ENCODE measurements at places on chromosomes 7 and 10. TPM values are rescaled to one million over a fixed set of nuclear protein-coding genes. Genes with fewer than 3 reads are reported as not detected.

GRCh38 chr7:28979776-28980175 is 21.6 kb upstream of the TRIL start:
- H3K4me3 ChIP-seq: no peak overlapping the region
- no peak overlapping the region for H3K27ac ChIP-seq
- no peaks in the 10 kb centered on the region for H3K4me1 ChIP-seq
- no peaks in the 10 kb centered on the region for H3K36me3 ChIP-seq
- peaks cover 2% of the 10 kb centered on the region for H3K27me3 ChIP-seq

PTPN12 gene
- 137 TPM for total RNA-seq

DNA sequence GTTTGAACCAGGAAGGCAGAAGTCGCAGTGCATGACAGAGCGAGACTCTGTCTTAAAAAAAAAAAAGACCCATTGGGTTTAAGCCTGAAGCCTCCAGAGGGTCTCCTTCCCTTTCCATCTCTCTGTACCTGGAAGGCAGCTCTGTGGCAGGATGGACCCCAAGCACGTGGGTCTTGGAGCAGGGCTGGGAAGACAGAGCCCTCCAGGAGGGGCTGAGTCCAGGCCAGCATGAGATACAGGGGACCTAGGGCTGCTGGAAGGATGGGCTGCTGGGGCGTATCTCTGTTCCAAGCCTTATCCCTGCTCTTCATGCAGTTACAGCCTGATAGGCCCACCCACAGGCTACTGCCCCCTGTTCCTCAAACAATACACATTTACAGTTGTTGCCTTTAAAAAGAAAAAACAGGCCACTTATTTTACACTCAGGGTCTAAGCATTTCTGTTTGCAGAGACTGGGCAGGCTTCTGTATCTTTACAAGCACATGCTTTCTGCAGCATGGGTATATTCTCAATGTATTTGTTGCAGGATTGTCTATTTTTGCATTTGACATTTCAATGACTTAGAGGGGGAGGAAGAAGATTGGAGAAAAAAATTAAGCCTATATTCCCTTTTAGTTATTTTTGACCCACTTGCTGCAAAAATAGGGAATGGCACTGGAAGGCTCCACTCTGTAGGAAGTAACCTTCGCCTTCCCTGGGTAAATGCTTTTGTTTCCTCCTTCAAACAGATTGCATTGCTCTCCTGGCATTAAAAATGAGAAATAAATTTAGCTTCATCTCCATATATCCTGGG is 60.1 kb downstream of the FAM171A1 start:
- no peak overlapping the region for H3K4me3 ChIP-seq
- no peaks in the 10 kb centered on the region for H3K36me3 ChIP-seq
- H3K27ac ChIP-seq: no peak overlapping the region
- no peak for DNase-seq
- peaks cover 29% of the 10 kb centered on the region for H3K4me1 ChIP-seq
- H3K27me3 ChIP-seq: no peaks in the 10 kb centered on the region

- peak; percentile 6 for DNase-seq
- no peaks in the 10 kb centered on the region for H3K4me1 ChIP-seq
- H3K27me3 ChIP-seq: no peaks in the 10 kb centered on the region
- H3K36me3 ChIP-seq: no peaks in the 10 kb centered on the region
Measured at GRCh38 chr7:108660465-108660864, 90.8 kb downstream of the DNAJB9 start.

UCMA gene
- total RNA-seq: not detected

POLR2J3 gene
- total RNA-seq: 63.1 TPM

DNA sequence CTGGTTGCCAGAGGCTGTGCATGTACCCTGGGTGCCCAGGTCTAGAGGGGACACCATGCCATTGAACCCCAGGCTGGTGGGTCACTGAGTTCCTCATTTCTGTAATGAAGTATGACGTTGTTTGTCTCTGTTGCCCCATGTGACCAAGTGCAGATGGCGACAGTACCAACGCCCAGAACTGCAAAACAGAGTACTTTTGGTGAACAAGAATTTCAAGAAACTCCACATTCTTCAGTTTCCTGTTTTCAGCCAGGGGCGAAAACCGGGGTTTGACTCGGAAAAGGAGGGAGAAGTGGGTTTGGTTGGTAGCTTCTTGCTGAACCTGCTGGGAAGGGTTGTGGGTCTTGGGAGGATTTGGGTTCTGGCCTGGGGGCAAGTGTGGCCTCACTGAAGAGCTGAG is 18.2 kb downstream of the CYP17A1 start:
- H3K4me3 ChIP-seq: no peak overlapping the region
- peaks cover 25% of the 10 kb centered on the region for H3K4me1 ChIP-seq
- H3K36me3 ChIP-seq: no peaks in the 10 kb centered on the region

DNA sequence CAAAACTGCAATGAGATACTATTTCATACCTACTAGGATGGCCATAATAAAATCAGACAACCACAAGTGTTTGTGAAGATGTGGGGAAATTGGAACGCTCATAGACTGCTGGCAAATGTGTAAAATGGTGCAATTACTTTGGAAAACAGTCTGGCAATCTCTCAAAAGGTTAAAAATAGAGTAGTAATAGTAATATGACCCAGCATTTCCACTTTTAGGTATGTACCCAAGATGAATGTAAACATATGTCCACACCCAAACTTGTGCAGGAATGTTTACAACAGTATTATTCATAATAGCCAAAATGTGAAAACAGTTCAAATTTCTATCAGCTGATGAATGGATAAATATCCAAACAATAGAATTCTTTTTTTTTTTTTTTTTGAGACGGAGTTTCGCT is 731.6 kb upstream of the ANKRD30A start:
- no peak overlapping the region for H3K4me3 ChIP-seq
- H3K4me1 ChIP-seq: no peaks in the 10 kb centered on the region
- H3K27ac ChIP-seq: no peak overlapping the region
- no peaks in the 10 kb centered on the region for H3K27me3 ChIP-seq
- H3K36me3 ChIP-seq: no peaks in the 10 kb centered on the region

GRCh38 chr7:2520131-2520760 is 672 bp downstream of the LFNG start:
- H3K27me3 ChIP-seq: no peaks in the 10 kb centered on the region
- no peak overlapping the region for H3K27ac ChIP-seq
- no peak for DNase-seq
- H3K4me3 ChIP-seq: peak overlapping the region; percentile 6
- no peaks in the 10 kb centered on the region for H3K36me3 ChIP-seq

CLDN4 gene
- total RNA-seq: 0.25 TPM

DNA sequence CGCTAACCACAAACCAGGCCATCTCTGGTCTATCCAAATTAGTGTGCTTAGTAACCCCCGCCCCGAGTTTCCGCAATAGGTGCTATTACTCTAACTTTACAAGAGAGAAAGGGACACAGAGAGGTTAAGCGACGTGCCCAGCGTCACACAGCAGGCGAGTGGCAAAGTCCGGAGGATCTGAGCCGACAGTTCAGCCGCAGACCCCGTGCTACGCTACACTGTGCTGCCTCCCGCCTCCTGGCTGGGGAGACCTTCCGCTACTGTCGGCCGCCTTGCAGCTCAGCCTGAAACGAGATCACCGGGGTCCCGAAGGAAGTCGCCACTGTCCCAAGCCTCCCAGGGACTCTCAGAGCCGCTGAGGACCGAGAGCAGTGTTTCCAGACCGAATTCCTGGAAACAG is 799 bp downstream of the INTS1 start:
- no peaks in the 10 kb centered on the region for H3K27me3 ChIP-seq
- H3K36me3 ChIP-seq: no peaks in the 10 kb centered on the region
- H3K27ac ChIP-seq: no peak overlapping the region
- DNase-seq: no peak
- peak overlapping the region; percentile 98 for H3K4me3 ChIP-seq

GRCh38 chr7:142459551-142459963 is 201.7 kb upstream of the PRSS58 start:
- H3K27me3 ChIP-seq: peaks cover 12% of the 10 kb centered on the region
- no peak overlapping the region for H3K4me3 ChIP-seq
- DNase-seq: peak; percentile 54
- no peaks in the 10 kb centered on the region for H3K36me3 ChIP-seq
- no peak overlapping the region for H3K27ac ChIP-seq

DNA sequence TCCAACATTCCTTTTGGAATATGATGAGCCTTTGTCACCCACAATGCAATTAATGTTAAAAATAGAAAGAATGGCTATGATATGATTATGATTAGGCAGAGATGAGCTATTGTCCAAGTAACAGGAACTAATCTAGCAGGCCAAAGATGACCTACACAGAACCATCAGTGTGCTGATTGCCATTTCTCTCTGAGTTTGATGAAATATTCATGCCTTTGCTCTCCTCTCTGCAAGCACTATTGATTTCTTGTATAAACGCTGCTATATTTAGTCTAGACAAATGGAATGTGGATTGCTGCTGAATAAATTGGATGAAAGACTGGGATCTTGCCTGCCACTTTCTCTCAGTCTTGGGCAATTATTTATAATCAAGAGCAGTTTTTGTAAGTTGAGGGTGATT is 85.4 kb downstream of the HDAC9 start:
- no peaks in the 10 kb centered on the region for H3K4me1 ChIP-seq
- no peaks in the 10 kb centered on the region for H3K27me3 ChIP-seq
- H3K27ac ChIP-seq: no peak overlapping the region
